ENCODE measurements at places on chromosomes 1 and 21.

- no peak for DNase-seq
Measured at GRCh38 chr1:3128431-3129132, 59.6 kb downstream of the PRDM16 start.

DNA sequence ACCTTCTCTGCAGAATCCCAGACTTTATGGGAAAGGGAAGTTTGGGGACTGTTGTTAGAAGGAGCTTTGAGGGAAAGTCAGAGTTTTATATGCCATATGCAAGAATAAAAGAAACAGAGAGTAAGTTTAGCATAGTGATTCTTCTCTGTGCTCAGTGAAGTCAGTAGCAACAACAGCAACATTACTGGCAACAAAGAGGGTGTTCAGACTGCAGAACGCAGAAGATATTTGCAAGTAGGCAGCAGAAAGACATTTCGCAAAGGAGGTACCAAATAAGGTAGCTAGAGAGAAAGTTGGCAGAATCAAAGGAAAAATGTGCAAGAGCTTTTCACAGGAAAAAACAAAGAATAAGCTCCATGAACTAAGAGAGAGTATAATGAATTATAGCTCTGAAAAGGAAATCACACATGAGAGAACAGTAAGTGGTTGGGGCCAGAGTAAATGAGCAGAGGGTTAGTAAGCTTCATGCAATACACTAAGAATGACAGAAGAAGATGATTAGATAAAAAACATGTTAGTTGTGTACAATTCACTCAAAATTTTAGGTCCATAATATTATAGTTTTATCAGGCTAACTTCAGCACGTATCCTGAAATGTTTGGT is 98.1 kb downstream of the NEGR1 start:
- DNase-seq = no peak

- DNase-seq = no peak
Measured at GRCh38 chr1:55155522-55155921, 59.6 kb downstream of the USP24 start.

DNA sequence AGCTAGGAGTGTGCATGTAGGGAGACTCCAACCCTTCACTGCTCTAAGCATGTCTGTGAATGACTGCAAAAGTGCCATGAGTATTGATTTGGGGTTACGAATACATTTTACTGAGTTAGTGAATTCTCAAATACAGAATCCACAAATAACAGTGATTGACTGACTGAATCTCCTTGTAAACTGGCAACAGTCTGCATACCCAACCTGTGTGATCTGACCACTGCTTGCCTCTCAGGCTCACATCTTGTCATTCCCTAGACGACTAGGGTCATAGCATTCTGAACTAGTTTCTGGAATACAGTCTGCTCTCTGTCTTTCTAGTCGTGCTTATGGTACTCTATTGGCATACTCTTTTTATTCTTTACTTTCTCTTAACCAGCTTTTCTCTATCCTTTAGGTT is 7.4 kb downstream of the RRP15 start:
- DNase-seq = no peak

DNA sequence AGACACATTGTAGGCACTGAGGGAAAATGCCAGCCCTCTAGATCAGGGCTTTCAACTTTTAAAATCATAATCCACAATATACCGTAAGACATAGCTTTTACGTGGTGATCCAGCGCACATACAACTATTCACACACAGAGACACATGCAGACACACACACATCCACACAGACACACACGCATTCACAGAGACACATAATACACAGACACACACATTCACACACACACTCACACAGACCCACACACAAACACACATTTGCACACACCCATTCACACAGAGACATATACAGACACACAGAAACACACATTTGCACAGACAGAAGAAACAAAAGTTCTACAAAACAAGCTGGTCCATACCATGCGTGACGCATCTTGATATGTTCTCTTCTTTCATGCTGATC is 244.5 kb downstream of the RHOU start:
- DNase-seq = no peak

DNA sequence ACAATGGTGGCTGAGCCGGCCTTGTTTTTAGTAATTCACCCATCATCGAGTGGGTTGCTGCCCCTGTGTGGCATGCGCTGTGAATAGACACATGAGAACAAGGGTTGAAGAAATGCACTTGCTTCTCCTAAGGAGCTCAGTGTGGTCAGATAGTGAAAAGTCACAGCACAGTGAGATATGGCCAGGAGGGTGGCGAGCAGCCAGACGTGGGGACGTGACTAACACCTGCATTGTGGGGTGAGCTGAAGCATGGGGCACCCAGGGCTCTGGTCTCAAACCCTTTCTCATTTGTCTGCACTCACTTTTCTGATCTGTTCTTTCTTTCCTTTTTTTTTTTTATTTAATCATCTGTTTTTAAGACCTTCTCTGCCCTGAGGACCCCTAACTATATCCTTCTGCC is 13.5 kb downstream of the MTARC1 start:
- no peak for DNase-seq

DNA sequence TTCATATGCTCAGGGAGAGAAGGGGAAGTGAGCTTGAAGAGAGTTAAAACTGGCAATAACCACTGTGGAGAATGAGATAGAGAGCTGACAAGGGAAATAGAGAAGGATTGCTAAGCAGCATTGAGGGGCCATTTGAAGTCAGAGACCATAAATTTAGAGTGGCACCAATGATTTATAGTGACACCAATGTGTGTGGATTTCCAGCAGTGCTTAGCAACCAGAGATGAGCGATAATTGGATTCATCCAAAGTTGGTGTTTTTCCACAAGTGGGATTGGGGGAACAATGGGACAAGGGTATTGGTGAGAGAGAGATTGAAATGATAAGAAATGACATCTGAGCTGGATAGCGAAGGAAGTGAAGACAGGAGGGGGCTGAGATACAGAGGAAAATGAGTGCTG is 114.1 kb downstream of the C1orf94 start:
- no peak for DNase-seq

DNA sequence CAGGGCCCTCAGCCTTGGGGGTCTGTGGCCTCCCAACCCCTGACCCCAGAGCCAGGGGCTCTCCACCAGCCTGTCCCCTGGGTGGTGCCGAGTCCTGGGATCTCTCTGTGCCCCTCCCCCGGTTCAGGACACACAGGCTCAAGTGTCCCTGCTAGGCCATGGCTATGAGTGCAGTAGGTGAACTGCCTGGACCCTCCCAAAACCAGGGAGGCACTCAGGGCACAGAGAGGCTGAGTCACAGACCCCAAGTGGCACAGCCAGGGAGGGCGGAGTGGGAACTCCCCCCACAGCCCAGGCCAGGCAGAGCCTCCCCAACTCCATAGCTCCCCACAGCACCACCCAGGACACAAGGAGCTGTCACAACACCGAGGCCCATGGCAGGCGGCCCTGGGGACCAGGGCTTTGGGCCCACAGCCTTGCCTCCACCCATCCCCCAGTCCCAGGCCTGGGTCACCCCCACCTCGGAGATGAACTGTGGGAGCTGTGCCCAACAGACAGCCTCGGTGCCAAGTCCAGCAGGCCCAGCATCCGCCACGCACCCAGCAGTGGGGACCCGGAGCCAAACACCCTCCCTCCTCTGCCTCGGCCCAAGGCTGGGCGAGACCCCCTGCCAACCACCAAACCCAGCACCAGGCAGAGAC is 3.2 kb downstream of the DVL1 start:
- no peak for DNase-seq

All from activated naive CD8-positive, alpha-beta T cell treated with anti-CD3 and anti-CD28 coated beads, Interleukin-2, amount 50 U/mL, for 24 hours (primary cell).